ENCODE measurements at places on chromosomes 1 and 21.

DNA sequence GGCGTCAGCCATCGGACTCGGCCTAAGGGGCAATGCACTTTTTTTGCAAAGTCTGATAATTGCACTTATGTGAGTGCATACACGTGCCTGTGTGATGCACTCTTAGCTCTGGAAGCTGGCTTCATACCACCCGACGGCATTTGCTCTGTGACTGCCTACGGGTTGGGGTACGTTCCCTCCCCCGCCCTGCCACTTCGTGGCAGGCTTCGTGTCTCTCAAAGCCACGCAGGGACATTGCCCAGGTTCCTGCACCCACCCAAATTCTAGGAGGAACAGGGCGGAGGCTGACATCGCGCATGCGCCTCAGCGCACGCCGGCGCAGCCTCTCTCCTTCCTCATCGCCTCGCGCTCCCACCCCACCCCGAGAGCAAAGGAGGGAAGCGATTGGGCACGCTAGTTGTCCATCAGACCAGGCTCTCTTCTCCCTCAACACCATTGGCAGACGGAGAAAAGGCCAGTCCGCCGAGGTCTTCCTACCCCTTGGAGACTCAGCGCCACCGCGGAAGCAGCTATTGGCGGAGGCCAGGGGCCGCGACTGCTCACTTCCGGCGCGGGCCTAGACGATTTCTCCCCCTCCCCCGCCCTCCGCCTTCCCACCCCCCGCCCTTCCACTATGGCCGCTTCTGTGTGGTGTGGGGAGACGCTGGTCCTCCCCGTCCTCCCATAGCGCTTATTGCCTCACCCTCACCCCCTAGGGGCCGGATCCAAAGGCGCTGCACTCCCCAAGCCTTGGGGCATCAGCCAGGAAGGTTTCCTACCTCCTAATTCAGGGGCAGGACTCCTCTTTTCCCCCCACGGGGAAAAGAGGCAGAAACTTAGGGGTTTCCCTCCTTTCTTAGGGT is at the start of gene INTS3:
TSS of gene INTS3 (plus strand) at position 588 of the 842 bp plus-strand sequence. CDS start 585 bp downstream, outside the sequence.
- DNase-seq: peak; percentile 98

- no peak for DNase-seq
These were observed 593 bp upstream of the CD53 start for GRCh38 chr1:110872366-110872744.

- no peak for DNase-seq
These were observed 25.7 kb downstream of the LY9 start for GRCh38 chr1:160821627-160822026.

DNA sequence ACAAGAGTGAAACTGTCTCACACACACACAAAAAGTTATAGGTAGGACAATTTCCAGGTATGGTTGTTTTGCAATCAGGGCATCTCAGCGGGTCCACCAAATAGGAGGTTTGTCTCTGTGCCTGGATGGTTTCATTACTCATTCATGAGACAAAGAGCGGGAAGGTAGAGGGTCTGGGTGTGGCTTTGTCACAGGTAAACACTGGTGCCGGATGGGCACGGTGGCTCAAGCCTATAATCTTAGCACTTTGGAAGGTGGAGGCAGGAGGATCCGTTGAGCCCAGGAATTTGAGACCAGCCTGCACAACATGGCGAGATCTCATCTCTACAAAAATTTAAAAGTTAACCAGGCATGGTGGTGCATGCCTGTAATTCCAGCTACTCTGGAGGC is 16.3 kb upstream of the ERVH48-1 start:
- DNase-seq: no peak

DNA sequence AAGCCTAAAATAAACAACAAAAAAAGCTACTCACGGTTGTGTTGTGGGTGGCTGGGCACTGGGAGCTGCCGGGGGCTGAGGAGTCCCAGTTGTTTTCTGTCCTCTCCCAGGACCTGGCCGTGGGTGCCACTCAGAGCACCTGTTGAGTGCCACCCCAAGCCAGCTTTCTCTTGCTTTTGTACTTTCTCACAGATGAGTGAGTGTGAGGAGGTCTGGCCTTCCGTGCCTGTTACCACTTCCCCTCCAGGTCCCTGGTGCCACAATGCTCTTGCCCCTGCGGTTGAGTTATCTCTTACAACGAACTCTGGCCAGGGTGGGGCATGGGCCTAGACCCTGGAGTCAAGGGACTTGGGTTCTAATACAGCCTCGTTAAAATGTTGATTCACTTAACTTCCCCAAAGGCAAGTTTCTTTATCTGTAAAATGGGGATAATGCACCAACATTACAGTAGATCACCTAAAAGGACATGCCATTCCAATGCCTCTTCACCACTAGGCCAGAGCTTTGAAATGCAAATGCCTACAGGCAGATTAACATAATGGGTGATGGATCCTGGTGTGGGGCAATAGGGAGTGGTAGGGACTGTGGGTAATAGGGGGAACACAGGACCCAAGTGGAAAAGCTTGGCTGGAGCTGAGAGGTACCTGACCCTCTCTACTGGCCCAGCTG is at the start of gene CNR2:
TSS of gene CNR2 (minus strand) at position 151 of the 669 bp plus-strand sequence. CDS start 37,745 bp downstream, outside the sequence.
- DNase-seq: peak; percentile 11

DNA sequence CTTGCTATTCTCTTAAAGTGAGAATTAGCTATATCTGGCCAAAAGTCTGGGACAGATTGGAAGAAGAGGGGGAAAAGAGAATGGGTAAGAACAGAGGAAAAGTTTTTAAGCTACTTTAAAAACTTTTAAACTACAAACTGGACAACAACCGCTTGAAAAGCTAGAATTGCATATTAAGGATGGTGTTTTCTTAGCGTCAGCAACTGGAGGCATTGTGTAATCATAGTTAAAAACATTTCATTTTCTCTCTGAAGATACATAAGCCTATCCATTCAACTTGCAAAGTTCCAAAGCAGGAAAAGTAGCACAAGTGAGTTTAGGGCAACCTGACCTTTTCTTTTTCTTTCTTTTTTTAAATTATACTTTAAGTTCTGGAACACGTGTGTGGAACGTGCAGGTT is 10.9 kb downstream of the PBX1 start:
- no peak for DNase-seq

- DNase-seq: no peak
These were observed 1.9 kb downstream of the TNFRSF18 start for GRCh38 chr1:1204425-1204920.

DNA sequence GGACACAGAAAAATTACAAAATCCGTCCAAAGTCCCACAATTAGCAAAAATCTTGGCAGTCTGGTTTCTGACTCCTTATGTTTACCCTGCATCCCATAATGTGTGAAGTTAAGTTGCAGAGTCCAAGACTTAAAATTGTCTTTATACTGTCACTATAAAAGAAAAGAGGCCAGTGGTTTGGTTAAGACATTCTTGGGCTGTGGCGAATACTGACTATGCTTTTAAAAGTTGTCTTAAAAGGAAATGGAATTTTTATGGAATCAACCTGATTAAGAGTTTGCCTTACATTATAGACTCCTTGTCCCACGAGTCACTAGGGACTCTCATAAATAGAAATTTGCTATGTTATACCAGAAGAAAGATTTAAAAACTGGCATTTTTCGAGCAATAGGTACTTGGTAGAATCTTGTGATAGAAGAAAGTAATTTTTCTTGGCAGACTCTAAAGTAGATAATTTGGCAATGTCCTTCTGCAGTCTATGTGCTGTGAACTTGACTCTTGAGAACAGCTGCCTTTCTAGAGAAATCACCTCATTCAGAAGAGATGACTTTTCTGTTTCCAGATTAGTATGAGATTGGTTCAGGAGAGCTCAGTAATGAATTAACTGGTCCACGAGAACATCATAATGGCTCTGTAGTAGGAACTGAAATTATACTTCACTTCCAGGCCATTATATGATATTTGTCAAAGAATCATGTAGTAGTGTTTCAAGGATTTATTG is 31.8 kb downstream of the NTNG1 start:
- DNase-seq: no peak

- no peak for DNase-seq
These were observed 42.3 kb downstream of the KRTAP10-1 start for GRCh38 chr21:44497703-44498126.

GRCh38 chr1:183537405-183537804 is 52.9 kb downstream of the NCF2 start:
- no peak for DNase-seq

GRCh38 chr1:12601700-12602658 is 16.0 kb downstream of the DHRS3 start:
- no peak for DNase-seq

DNA sequence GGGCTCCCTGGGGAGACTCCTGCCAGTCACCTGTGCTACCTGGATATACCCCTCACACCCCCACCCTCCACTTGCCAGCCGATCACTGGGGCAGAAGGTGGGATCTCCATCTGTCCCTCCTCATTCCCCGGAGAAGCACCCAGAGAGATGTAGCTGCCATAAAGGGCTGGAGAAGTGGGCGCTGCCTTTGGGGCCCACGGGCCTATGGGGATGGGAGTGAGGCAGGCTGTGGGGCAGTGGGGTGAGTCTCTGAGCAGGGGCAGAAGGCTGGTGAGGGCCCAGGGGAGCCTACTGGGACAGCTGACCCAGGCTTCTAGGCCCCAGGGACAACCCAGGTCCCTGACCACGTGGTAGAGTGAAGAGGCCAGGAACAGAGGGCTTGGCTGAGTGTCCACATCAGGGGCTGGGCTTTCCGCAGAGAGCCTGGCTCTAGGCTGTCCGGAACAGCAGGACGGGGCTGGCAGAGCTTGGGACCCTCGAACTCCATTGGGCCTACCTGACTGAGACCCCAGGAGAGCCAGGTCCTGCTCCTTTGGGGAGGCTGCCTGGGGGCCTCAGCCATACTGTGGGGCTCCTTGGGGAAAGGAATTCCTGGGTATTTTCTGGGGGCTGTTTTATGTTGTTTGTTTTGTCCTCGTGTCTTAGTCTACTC is 205.9 kb upstream of the VAMP3 start:
- no peak for DNase-seq

DNA sequence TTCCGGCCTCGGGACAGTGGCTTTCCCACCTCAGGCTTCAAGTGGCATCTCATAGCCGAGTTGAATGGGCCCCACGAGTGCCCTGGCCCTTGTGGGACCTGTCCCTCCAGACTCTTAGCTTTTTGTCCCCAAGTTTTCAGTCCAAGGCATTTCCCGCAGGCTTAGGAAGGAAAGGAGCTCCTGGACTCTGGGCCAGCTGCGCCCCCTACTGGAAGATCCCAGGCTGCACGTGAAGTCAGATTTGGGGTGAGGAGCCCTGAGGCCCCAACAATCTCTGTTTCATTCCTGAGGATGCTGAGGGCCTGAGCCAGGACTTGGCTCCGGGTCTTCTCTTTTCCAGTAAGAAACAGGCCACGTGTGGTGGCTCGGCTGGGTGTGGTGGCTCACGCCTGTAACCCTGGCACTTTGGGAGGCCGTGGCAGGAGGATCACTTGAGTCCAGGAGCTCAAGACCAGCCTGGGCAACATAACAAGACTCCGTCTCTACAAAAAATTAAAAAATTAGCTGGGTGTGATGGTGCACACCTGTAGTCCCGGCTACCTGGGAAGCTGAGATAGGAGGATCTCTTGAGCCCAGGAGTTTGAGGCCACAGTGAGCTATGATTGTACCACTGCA is 67.4 kb downstream of the ARHGEF10L start:
- no peak for DNase-seq

GRCh38 chr1:208614610-208615009 is 370.4 kb upstream of the PLXNA2 start:
- no peak for DNase-seq

- DNase-seq: no peak
These were observed 143.0 kb downstream of the FMN2 start for GRCh38 chr1:240234485-240235210.

DNA sequence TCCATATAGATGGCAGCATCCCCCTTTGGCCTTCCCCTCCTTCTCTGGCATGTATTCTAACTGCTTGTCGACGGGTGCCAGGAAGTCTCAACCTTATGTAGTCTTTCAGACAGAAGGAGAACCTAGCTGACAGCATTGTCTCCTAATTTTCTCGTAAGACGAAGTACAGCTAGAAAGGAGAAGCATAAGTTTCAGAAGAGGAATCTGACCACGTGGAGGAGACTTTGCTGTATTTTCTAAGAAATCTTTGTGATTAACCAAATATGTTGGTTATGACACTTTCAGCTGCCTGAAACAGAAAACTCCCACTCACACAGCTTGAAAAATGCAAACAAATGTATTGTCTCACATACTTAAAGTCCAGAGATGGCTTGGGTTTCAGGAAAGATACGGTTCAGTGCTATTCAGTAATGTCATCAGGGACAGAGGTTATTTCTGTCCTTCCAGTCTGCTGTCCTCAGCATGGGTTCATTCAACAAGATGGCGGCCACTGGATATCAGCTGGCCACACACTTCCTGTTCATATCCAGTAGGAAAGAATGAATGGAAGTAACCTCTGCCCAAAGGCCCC is 109.5 kb upstream of the ZNF648 start:
- no peak for DNase-seq

DNA sequence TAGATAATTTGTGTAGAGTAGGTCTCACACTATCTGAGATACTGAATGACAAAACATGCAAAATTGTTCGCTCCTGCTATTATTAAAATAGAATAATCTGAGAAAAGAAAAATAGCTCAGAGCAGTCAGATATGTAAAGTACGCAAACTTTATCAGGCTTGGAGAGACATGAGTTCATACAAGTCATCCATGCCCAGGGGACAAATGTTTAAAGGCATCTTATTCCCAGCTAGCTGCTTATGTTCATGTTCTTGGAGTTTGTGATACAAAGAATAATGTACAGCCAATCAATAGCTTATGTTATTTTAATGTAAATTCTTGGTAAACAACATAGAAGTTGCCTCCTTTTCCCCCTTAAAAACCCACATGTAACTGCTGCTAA is 69.4 kb upstream of the USP25 start:
- no peak for DNase-seq

Measured in stimulated activated CD8-positive, alpha-beta memory T cell treated with anti-CD3 and anti-CD28 coated beads, Interleukin-4, amount 100 ng/mL, for 1 hour (primary cell).